ENCODE measurements at places on chromosomes 3 and 15. TPM values are rescaled to one million over a fixed set of nuclear protein-coding genes. Genes with fewer than 3 reads are reported as not detected.

Gene CHRM5
- 4.6 TPM for total RNA-seq

Gene SPATA16
- 0.48 TPM for total RNA-seq

Gene FBLN2
- total RNA-seq, result 309 TPM

Gene MYH15
- 0.48 TPM for total RNA-seq

Gene POPDC2
- 9.4 TPM for total RNA-seq

Gene CFAP161
- 0.96 TPM for total RNA-seq

DNA sequence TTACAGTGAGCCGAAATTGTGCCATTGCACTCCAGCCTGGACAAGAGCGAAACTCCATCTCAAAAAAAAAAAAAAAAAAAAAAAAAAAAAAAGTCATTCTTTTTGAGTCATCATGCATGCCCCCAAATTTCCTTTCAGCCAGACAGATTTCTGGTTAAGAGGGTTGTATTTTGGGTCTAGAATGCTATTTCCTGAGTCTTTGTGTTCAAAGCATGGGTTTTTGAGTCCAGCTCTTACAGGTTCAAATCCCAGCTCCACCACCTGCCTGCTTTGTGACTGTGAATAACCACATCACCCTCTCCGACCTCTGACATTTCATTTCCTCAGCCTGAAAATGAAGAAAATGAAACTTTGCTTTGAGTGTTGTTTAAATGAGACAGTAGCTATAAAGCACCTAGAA, 9.3 kb upstream of the C15orf61 start:
- DNase-seq, result no peak

GRCh38 chr15:92650256-92650655, 5.3 kb downstream of the FAM174B start:
- DNase-seq, result peak; percentile 96

GRCh38 chr3:35680866-35681650, 41.7 kb downstream of the ARPP21 start:
- no peak for DNase-seq

DNA sequence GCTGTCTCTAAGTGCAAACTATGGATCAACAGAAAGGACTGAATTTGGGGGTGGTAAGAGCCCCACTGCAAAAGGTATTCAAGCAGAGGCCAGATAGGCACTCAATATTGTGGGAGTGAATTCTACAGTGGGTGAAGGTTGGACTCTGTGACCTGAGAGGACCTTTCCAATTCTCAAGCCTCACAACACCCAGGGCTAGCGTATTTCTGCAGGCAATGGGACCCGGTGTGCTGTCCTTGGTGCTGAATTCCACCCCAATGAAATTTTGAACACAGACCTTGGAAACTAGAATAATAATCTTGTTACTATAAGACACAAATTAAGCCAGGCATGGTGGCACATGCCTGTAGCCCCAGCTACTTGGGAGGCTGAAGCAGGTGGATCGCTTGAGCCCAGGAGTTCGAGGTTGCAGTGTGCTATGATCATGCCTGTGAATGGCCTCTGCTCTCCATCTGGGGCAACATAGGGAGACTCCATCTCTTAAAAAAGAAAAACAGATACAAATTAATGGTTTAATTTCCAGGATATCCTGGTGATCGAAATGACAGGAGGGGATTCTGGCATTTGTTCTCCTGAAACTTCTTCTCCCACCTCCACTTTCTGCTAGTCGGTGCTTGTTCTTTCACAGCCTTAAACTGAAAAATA, 135.4 kb downstream of the RAB11A start:
- DNase-seq, result peak; percentile 40

DNA sequence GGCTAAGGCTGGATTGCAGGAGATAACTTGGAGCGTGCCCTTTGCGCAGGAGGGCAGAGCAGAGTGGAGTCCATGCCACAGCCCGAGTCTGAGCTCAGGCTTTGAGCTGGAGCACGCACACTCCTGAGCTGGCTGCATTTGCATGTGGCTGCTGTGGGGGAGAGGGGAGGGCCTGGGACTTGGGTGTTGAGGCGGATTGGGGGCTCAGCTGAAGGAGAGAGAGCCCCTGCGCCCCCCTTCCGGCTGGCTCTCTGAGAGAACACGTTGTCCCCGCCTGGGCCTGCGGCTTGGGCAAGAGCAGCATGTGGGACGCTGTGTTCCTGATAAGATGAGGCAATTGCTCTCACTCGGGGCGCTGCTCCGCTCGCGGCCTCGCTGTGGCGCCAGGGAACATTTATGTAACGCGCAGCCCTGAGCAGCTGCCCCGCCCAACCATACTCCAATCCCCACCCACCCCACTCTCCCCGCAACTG, 39.1 kb downstream of the KLF13 start:
- peak; percentile 88 for DNase-seq

DNA sequence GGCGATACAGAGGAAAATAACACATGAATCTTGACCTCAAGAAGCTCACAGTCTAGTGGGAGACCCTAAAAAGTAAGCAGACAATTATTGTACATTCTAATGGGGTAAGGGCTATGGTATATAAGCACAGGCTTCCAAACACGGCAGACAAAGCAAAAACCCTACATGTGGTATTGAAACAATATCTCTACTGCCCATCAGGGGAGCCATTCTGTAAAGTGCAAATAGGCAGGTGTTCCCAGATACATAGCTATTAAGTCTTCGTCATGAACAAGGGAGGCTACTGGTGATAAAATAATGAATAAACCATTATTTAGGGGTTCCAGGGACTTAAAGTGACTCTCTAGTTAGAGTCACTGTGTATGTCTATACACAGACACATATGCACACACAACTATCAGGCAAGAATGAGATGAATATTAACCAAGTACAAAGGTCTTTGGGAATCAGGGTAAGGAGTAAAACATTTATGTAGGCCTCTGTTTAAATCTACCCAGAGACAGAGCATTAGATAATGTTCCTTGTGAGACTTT, 38.7 kb upstream of the ASB14 start:
- DNase-seq, result no peak

DNA sequence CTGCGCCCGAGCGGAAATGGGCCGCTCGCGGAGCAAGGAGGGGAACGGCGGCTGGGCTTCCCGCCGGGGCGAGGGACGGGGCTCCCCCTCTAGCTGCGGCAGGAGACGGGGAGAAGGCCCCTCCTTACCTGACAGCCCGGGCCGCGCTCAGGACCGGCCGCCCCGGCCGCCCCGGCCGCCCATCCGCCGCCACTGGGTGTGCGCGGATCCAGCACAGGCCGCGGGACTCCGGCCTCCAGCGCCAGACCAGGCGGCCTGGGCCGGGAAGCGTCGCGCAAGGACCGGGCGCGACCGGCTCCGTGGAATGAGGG, 296 bp downstream of the TPRA1 start:
- DNase-seq, result no peak

GRCh38 chr3:161031134-161031533, 74.0 kb downstream of the B3GALNT1 start:
- DNase-seq, result no peak

GRCh38 chr15:40332113-40332781, 8.5 kb downstream of the CCDC9B start:
- no peak for DNase-seq

DNA sequence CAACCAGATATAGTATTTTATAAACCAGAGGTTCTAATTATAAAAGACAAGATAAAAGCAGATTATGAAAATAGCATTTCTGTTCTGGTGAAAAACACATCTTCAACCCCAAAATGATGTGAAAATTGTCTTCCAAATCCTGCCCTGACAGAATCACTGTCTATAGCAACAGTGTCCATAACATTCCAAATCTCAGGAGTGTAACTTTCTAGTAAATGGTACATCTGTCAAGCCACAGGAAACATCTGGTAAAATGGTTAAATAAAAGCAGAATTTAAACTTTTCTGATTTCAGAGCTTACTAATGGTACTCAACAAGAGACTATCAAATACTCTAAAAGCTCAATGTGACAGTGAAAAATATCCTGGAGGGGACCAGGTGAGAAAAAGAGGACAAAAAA, 60.5 kb downstream of the VGLL4 start:
- DNase-seq, result peak; percentile 67

- DNase-seq, result peak; percentile 83
Measured at GRCh38 chr3:50163572-50164455, 8.7 kb downstream of the SEMA3F start.

DNA sequence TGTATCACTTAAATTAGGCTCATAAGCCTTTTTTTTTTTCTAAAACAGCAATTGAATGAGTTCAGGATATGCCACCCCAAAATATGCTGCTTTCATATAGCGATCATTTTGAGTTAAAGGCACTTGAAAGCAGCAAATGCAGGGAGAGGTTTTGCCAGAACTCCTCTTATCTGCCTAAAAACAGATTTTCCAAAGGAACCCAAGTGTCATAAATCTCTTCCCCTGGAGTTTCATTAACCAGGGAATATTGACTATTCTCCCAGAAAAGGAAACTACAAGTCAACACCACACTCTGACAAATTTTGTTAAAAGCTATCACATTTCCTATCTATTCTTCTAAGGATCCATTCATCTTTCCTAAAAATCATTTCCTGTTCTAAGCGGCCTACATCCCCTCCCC, 11.3 kb downstream of the DNAAF4 start:
- no peak for DNase-seq

DNA sequence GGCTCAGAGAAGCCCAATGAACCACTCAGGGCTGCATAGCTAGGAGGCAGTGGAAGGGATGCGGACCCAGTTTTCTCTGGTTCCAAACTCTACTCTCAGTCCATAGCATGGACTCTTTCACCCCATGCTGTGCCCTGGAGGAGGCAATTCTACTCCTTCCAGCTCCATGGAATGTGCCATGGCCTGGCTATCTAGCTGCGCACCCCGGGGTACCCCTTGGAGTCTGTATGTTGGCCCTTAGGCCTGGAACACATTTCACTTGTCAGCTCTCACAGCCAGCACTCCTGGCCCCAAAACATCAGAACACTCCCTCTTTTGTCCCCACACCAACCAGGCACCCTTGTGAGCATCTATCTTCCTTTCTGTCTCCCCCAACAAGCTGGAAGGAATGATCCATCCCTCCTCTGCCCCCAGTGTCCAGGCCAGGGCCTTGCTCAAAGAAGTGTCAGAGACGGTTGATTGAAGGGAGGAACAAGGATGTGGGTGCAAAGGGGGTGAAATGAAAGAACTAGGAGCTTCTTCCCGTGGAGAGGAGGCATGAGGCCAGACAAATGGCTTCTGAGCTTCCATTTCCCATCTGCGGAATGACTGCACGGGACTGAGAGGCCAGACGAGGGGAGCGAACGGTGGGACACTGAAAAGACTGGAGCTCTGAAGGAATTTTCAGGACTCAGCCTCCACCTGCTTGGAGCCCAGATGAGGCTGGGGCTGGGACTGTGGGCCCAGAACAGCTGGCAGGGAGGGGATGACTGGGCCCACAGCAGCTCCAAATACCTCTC, 2.8 kb downstream of the PRSS50 start:
- DNase-seq, result no peak

DNA sequence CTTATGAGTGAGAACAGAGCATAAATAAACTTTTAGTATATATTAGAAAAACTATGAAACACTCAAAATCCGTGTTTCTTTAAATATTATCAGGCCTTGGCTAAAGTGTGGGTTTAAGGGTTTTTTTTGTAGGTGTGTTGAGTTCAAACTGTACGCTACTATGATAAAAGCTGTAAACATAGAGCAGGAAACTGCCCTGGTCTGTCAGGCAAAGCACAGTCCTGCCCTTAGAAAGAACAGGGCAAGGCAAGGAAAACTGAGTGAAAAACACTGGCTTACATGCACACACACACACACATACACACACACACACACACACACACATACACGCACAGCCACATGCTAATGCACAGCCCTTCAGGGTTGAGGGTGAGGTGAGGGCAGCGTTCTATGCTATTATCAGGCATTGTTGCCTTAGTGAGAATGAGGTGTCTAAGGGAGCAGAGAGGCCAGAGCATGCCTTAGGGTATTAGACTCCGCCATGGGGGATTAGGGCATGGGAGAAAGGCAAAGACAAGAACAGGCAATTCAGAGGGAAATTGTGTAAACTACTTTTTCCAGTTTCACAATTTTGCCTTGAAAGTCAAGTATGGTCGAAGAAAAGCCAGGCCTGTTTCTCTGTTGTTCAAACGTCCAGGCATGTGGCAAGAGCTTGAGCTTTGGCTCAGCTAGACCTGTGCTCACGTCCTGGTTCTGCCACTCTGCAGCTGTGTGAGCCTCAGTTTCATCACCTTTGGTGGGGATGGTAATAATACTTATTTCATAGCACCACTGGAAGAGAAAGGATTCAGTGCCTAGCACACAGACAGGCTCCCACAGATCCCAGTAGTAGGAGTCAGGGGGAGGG, 36.3 kb upstream of the TPM1 start:
- DNase-seq, result peak; percentile 72

GRCh38 chr15:39651881-39652280, 71.0 kb downstream of the THBS1 start:
- no peak for DNase-seq

GRCh38 chr3:32379831-32380500, 11.7 kb upstream of the CMTM7 start:
- DNase-seq, result no peak

- no peak for DNase-seq
Measured at GRCh38 chr3:32373276-32373675, 18.4 kb upstream of the CMTM7 start.

DNA sequence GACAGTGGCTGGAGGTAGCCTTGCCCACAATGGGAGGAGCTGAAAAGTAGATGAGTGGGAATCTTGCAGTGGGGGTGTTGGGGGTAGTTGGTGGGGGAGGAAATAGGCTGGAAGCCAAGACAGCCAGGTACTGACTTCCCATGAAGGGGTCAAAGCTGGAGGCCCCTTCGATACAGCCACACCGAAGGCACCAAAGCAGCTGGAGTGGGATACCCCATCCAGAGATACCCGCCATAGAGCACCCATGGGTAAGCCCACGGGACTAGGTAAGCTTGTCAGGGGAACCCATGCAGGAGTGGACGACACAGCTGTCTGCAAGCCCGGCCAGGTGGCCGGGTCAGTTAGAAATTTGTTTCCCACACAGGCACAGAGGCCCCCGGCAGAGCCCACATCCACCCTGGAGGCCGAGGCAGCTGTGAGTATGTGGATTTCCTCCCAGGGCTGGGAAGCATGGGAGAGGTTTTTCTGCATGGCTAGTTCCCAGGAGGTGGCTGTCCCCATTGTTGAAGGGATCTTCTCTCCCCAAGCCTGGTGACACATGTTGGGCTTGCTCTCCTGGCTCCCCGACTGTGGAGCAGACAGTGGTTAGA, 28.6 kb downstream of the PRR23E start:
- no peak for DNase-seq

DNA sequence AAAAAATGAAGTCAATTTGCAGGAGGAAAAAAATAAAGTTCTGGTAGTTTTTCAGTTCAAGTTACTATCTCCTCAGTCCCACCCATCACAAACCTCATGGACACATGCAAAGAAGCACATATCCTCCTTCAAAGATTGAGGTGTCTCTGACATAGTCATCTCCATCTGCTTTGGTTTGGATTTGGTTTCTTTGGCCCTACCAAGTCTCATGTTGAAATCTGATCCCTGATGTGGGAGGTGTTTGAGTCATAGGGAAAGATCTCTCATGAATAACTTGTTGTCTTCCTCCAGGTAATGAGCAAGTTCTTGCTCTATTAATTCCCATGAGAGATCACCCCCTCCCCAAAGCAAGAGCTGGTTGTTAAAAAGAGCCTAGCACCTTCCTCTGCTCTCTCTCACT, 446.8 kb downstream of the IGSF11 start:
- DNase-seq, result no peak

DNA sequence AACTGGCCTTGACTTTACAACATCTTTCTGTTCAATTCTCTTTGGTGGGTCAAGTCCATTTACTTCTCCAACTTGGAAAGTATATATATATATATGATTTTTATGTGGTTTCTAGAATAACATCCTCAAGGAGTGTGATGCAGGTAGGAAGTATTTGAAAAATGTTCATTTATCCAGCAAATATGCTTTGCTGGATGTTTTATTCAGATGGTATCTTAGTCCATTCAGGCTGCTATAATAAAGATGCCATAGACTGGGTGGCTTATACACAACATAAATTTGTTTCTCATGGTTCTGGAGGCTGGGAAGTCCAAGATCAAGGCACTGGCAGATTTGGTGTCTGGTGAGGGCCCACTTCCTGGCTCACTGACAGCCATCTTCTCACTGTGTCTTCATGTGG, 168.7 kb upstream of the RASGRP1 start:
- no peak for DNase-seq
